NCI-H1436 treated with DMSO at 0.1 percent for 48 hours (cell line): ENCODE measurements at places on chromosomes 3 and 15.
A peak's percentile ranks its signal among the peaks of the same experiment; 100 is the strongest.

DNA sequence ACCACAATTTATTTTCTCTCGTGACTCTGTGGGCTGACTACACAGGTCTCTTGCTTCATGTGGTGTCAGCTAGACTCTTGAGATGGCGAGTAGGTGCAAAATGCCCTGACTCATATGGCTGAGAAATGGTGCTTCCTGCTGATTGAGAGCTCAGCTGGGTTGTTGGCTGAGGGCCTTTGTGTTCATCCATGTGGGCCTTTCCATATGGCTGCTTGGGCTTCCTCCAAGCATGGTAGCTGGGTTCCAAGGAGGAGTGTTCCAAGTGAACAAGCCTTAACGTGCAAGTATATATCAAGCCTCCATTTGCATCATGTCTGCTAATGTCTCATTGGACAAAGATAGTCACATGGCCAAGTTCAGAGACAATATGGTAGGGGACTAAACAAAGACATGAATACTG lies 164.0 kb downstream of the PDCD6IP start:
- DNase-seq, result no peak

GRCh38 chr15:90020021-90020735 lies 19.1 kb downstream of the ZNF710 start:
- DNase-seq, result no peak

- DNase-seq, result no peak
Observed at GRCh38 chr3:118618247-118619040, 416.2 kb downstream of the IGSF11 start.

GRCh38 chr3:7307410-7307809 lies 446.5 kb downstream of the GRM7 start:
- no peak for DNase-seq

GRCh38 chr15:81113204-81113657 lies 20.8 kb upstream of the CFAP161 start:
- no peak for DNase-seq

DNA sequence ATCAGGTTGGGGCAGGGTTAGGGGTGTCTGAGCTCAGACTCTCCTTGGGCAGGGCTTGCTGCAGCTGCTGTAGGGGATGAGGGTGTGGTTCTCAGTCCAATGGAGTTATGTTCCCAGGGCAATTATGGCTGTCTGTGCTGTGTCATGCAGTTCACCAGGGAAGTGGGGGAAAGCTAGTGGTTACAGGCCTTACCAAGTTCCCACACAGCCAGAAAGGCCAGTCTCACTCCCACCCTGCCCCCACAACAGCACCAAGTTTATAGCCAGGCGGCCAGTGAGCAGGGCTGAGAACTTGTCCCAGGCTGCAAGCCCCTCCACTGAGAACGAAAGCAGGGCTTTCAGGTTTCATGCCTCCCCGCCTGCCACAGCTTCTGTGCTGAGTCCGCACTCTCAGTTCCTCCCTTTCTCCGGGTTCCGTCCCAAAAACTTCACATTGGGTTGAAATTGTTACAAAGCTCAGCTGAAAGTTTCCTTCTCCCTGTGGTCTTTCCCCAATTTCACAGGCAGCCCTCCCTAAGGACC lies 19.6 kb upstream of the CPOX start:
- no peak for DNase-seq

GRCh38 chr3:192843119-192843518 lies 74.5 kb downstream of the MB21D2 start:
- no peak for DNase-seq

DNA sequence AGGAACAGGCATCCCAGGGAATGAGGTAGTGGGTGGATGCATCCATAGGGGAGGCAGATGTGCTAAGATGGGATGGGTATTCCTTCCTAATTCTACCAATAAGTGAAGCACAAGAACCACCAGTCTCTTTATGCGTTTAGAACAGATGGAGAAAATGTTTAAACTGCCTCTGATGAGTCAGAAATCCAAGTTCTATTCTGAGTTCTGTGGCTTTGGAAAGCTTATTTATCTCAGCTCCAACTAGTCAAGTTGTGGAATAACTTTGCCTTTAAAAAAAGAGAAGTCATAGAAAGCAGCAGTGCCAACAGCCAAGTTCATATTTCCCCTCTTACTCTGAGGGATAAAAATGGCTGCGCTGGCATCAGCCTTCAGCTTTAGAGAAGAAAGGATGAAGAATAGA lies 761.7 kb downstream of the IGSF11 start:
- no peak for DNase-seq

- no peak for DNase-seq
Observed at GRCh38 chr3:169241991-169242707, 421.4 kb downstream of the MECOM start.

GRCh38 chr3:4664412-4664811 lies 171.3 kb downstream of the ITPR1 start:
- no peak for DNase-seq

DNA sequence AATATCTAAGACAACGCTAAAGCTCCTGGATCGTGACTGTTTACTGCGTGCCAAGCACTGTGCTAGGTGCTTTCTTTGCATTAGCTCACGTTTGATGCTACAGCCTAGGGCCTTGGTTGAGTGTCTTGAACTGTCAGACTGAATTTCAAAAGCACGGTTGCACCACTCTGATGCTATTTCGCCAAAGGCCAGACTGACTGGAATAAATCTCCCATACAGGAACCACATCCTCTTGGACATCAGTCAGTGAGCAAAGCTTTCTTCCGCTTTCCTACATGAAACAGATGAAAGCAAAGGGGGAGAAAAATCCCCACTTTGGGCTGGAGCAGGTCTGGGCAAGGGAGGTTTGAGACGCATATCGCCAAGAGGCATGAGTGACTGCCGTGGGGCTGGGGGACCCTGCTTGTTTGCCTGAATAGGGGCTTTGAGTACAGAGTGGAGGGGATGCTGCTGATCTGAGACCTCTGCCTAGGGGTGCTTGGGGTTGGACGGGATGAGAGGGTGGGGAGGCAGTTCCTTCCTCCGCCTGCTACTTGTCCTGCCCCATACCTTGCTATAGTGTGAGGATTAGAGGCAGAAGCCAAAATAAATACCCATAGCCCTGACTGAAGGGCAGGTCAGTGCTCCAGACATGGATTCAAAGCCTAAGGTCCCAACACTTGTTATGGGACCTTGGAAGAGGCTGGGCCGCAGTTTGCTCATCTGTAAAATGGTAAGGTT lies 5.3 kb downstream of the FGD5 start:
- no peak for DNase-seq

GRCh38 chr3:141225939-141226338 lies 5.7 kb upstream of the PXYLP1 start:
- no peak for DNase-seq

- no peak for DNase-seq
Observed at GRCh38 chr15:25764980-25765735, 98.0 kb downstream of the ATP10A start.

DNA sequence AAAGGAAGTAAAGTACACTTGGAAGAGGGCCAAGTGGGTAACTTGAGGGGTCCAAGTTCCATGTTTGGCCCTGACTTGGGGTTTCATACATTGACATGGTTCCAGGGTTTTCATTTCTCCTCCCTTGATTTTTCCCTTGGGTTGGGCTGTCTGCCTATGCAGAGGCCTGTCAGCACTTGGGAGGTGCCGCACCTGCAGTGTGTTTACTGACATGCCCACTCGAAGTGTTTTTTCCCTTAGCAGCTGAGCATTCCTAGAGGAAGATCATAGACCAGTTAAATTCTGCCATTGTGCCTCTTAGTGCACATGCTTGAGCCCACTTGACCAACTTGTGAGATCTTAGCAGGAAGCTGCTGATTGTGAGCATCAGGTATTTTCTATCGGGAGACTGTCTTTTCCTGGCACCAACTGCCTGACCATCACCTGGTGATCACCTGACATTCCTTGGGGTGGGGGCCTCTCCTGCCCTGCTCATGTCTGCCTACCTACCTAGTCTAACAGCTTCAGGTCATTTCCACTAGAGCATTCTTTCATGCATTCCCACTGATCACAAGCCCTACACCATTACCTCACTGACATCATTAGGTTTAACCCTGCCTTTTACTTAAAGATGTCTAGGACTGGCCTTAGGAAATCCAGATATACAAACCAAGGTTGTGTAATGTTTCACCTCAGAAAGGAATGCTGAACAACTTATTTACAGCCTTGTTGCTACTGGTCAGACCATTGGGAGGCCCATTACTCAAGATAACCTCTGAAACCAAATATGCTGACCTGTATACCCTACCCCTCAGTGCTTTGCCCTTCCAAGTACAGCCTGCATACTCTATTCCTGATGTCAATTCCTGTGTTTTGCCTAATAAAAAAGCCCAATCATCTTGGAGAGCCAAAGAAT lies 68.3 kb downstream of the CD47 start:
- no peak for DNase-seq

DNA sequence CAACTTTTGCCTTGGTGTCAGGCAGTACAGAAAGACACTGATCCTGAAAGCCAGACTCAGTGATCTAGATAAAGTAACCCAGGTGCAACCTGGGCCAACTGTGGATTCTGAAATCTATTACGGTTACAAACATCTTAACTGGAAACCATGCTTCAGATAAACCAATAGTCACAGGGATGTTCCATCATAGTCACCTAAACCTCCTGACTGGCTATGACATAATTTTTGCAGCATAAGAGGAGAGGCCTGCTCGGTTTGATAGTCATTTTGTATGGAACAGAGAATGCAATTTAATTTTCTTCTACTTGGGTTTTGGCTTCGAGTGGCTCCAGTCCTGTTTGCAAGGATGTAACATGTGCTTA lies 3.7 kb downstream of the SLCO3A1 start:
- no peak for DNase-seq

- DNase-seq, result peak; percentile 76
Observed at GRCh38 chr3:178420033-178420432, 116.2 kb upstream of the KCNMB2 start.
